ENCODE measurements at places on chromosomes 2 and 18.

- DNase-seq: no peak
Measured at GRCh38 chr18:14969500-14969899, 221.5 kb downstream of the ANKRD30B start.

GRCh38 chr2:68889500-68889899 lies 18.3 kb upstream of the BMP10 start:
- DNase-seq: no peak

GRCh38 chr18:44719519-44720060 lies 38.9 kb downstream of the SETBP1 start:
- no peak for DNase-seq

DNA sequence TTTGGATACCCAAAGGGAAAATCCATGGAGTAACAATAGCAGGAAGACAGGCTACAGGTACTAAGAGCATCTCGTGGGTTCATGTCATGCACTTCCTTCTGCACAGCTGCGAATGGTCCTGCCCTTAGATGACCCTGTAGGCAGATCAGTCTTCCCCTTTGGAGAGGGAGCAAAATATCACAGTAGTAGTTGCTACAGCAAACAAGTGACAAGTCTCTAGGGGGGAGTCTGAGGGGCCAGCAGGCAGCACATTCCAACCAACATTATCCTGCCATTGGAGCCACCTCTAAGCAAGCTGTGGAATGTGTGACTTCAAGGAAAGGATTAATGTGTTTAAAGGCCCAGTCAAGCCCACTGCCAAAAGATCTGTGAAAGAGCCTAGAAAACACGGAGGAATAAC lies 273.2 kb upstream of the PARD3B start:
- no peak for DNase-seq

- no peak for DNase-seq
Measured at GRCh38 chr18:32769071-32769585, 3.7 kb downstream of the KLHL14 start.

DNA sequence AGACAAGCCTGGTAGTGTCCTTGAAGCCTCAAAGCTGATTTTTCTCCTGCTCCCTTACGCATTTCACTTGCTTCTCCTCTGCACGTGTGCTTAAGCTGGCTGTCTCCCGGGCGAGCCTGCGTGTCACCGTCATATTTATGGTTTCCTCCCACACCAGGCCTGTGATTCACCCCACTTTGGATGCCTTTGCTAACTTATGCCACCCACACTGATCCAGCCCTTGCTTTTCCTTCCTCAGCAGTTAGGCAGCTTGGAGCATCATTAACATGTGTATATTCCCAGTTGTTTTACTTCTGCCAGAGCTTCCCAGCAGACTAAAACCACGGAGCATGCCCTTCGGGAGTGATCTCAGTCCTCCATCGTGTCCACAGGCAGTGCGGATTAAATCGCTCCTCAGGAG lies 2.2 kb downstream of the ST3GAL5 start:
- DNase-seq: peak; percentile 30

- DNase-seq: no peak
Measured at GRCh38 chr2:191174442-191174841, 23.6 kb upstream of the STAT4 start.

DNA sequence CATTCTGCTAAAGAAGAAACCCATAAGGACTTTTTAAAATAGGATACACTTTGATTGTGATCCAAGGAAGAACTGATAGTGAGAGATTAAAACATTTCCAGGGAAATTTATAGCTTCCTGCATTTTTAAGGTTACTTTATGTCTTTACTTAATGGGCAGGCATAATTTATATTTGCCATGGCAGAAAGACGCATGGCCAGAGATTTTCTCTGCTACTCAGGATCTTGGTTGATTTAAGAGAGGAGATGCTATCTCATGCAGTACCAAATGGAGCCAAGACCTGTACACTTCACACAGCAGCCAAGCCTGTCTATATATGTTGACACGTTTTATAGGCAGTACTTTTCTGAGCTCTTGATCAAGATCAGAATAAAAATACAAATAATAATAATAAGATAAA lies 60.9 kb upstream of the NT5C1B start:
- DNase-seq: no peak

GRCh38 chr18:28716338-28716737 lies 539.4 kb upstream of the CDH2 start:
- no peak for DNase-seq

DNA sequence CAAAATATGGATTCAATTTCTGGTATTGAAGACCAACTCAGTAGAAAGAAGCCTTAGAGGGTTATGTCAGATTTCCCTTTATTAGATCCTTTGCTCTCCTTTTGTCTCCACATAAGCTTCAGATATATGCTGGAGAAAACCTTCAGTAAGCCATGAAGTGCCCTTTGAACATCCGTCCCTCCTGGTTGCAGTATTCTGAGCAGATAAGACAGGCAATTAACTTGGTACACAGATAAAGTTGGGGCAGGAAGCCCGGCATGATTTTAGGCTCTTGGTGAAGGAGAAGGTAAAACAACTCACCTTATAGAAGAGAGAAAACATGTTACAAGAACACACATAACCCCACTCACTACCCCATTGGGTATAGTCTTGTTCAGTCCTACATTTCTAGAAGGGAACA lies 76.4 kb downstream of the SRD5A2 start:
- no peak for DNase-seq

Data from stimulated activated naive CD8-positive, alpha-beta T cell treated with anti-CD3 and anti-CD28 coated beads, Interleukin-15, amount 100 ng/mL, for 72 hours (primary cell).